Airway epithelial cell (primary cell): ENCODE measurements at places on chromosomes 3 and 15. TPM values are rescaled to one million over a fixed set of nuclear protein-coding genes. Genes with fewer than 3 reads are reported as not detected.

ROBO2 gene
- 0.05 and 0.28 TPM in 2 replicates for total RNA-seq

GABRB3 gene
- 0.51 and 1.1 TPM in 2 replicates for total RNA-seq

CDC25A gene
- total RNA-seq = 14.2 and 22.8 TPM in 2 replicates

FOXL2NB gene
- 0.05 TPM in 1 of 2 replicates, not detected in the other for total RNA-seq

SLC28A1 gene
- total RNA-seq = not detected in 2 replicates

CKMT1B gene
- 86.0 and 112 TPM in 2 replicates for total RNA-seq

ATP10A gene
- total RNA-seq = 0.42 and 0.60 TPM in 2 replicates

CLEC3B gene
- 0.79 TPM in 1 of 2 replicates, not detected in the other for total RNA-seq

CHRNA5 gene
- 2.5 and 6.4 TPM in 2 replicates for total RNA-seq

HIGD2B gene
- not detected in 2 replicates for total RNA-seq

DHX30 gene
- total RNA-seq = 69.4 and 75.0 TPM in 2 replicates

ATP13A5 gene
- 0.09 and 0.49 TPM in 2 replicates for total RNA-seq

MGLL gene
- total RNA-seq = 39.0 and 44.1 TPM in 2 replicates

SLC9C1 gene
- not detected in 2 replicates for total RNA-seq

LNP1 gene
- total RNA-seq = 2.6 and 3.1 TPM in 2 replicates

BDH1 gene
- total RNA-seq = 14.9 and 20.8 TPM in 2 replicates
